ENCODE measurements at places on chromosomes 7 and 10.

GRCh38 chr7:136891850-136892249 lies 23.4 kb downstream of the CHRM2 start:
- DNase-seq: no peak

GRCh38 chr10:18703521-18703920 lies 44.3 kb downstream of the ARL5B start:
- no peak for DNase-seq

DNA sequence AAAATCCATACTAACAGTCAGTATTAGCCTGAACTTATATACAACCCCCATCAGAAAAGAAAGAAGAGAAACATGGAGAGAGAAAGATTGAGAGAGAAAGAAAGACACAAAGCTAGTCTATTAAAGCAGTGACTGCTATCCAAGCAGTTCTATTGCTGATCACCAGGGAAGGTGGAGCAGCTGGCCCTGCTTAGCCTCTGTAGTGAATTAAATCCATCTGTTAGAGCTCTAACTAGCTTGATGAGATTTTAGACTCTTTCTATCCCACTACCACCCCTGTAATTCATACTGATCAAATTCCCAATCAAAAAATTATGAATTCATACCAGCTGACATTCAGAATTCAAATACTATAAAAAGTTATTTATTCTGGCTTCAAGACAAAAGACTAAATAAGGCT lies 486.0 kb upstream of the LRRN3 start:
- no peak for DNase-seq

GRCh38 chr10:9126728-9127127 lies 1072.2 kb downstream of the GATA3 start:
- no peak for DNase-seq

- DNase-seq: no peak
Observed at GRCh38 chr10:118369641-118370205, 27.6 kb upstream of the FAM204A start.

DNA sequence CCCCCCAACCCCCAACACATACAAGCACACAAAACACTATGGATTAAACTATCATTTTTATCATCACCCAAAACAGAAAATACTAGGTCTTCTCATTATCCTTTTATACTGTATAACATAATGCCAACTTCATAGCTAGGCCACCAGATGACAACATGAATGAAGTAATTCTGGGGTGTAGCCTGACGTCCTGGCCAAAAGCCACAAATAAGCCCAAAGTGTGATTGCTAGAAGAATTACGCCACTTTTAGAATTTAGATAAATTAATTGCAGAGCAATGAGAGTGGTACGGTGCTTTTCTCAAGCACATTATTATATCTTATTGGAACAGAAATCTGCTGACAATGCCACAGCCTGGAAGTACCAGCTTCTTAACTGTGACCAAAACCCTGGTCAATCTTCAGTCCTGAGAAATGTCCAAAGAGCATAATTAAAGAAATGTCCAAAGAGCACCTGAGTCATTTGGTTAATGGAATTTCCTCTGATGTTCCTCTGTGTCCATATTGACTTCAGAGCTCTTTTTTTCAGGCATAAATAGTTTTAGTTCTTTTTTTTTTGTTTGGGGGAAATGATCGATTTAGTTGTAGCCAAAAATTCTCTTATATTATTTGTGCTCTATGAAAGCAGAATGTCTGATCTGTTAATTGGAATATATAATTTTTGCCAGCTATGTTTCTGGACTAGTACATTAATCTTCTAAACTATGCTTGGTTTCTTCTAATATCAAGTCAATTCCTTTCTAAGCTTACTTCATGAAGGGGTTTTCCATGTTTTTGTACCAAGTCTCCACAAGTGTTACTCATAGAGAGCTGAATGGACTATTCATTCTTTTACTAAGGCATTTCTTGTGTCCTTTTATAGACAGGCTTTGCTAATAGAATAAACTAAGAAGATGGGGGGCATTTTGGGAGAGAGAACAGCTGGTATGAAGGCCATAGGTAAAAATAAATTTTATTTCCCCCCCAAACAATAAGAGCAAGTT lies 233.4 kb upstream of the SLC26A5 start:
- DNase-seq: no peak

DNA sequence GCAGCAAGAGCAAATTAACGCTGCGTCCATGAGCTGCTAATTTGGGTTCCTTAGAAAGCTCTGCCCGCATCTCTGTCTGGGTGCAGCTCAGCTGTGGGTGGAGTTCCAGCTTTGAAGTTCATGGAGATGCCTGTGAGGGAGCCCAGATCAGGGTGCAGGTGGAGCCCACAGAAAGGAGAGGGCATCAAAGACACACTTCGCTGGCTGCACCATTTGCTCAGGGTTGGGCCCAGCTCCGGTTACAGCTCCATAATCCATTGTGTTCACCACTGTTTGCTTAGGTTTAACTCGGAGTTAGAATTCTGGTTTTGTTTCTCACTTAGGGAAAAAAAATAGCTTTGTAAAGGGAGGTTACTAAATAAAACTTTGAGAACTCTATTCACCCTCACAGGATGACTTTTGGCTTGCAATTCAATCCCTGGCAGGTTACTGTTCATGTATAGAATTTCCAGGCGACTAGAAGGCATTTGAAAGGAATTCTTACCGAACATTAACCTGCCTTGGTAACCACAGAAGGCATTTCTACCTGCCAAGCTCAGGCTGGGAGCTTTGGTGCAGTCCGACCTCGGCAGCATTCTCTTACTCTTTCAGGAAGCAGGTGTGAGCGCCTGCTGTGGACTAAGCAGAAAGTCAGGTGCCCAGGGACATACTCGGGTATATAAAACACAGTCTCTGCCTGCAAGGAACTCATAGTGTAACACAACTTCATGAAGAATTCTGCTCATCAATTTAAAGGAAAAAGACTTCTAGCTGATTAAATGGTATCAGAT lies 179.5 kb upstream of the RNF32 start:
- no peak for DNase-seq
